ENCODE measurements at places on chromosomes 1 and 21. TPM values are rescaled to one million over a fixed set of nuclear protein-coding genes. Genes with fewer than 3 reads are reported as not detected.

GRCh38 chr1:4327142-4327541 lies 327.3 kb upstream of the AJAP1 start:
- DNase-seq: no peak

- no peak for DNase-seq
These were observed 30.5 kb upstream of the MACF1 start for GRCh38 chr1:39173995-39174380.

INSRR gene
- total RNA-seq: not detected

- DNase-seq: no peak
These were observed 98.4 kb downstream of the MAGI3 start for GRCh38 chr1:113488576-113489177.

C4BPB gene
- 6.6 TPM for total RNA-seq

- no peak for DNase-seq
These were observed 293.8 kb downstream of the TTLL7 start for GRCh38 chr1:83705091-83705490.

DNA sequence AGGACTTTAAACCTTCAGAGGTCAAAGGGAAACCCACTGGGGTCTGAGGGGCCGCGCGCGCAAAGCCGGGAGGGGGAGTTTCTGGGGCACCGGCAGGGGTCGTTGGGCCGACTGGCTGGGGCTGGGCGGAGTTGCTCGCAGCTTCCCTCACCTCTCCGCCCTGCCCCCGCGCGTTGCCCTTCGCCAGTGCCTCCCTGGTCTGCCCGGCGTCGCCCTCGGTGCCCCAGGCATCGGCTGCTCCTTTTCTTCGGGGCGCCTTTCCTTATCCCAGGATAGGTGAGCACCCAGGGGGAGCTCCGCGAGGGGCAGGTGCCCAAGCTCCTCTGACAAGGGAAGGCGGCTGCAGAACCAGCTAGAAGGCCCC lies 390 bp upstream of the NGF start:
- peak; percentile 64 for DNase-seq

DNA sequence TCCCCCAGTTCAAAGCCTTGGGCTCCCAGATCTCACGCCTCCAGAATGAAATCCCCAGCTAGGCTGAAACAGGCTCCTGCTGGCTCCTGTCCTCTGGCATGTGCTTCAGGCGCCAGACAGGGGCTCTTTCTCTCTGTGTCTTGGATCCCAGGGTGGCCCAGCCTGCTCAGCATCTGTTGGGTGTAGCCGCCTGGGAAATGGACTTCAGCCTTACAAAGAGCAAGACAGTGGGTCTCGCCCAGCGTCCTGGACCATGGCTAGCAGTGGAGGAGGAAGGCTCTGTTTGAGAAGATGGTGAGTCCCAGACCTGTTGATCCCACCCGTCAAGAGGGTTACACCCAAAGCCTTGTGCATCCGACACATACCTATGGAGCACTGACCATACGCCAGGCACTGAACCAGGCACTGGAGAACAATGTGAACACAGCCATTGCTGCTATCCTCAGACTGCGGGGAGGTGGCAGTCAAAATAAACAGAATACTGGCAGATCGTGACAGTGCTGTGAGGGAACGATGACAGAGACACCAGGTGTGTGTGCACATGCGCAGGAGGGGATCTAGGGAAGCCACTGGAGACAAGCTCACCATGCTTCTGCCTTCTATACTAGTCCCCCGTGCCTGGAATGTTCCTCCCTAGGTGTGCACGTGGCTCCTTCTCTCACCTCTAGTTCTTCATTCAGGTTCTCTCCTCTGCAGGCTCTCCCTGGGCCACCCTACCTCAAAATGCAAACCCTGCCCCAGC lies 93.0 kb upstream of the GCLM start:
- DNase-seq: no peak

SELP gene
- 61.5 TPM for total RNA-seq

DNA sequence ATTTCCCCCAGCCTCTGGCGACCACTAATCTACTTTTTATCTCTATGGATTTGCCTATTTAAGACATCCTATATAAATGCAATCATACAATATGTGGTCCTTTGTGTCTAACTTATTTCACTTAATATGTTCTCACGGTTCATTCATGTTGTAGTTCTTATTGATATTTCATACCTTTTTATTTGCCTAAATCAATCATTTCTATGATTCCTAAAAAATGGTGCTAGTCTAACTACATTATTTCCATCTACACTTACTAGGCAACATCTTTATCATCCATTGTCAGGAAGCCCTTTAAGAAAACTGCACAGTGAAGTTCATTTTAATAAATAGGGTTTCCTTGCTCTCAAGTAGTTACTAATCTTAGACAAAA lies 380 bp upstream of the FBXO28 start:
- no peak for DNase-seq

PDC gene
- total RNA-seq: not detected

DNA sequence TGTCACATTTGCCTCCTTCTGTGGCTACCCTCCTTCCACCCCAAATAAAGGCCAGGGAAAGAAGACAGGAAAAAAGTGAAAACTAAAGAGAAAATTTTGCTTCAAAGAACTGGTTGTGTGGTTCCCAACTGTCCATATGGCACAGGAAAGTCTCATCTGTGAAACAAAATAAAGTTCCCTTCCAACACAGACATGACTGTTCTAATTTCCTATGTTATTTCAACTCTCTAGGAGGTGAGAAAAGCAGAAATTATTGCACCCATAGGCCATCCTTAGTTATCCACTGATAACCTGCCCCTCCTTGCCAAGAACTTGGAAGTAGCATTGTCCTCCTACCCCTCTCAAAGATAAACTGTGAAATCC lies 8.1 kb upstream of the RAB29 start:
- no peak for DNase-seq

WDR47 gene
- 14.7 TPM for total RNA-seq

GRCh38 chr1:53087332-53088285 lies 25.6 kb downstream of the PODN start:
- DNase-seq: no peak

- DNase-seq: no peak
These were observed 31.7 kb downstream of the CTNNBIP1 start for GRCh38 chr1:9878404-9878803.

DNA sequence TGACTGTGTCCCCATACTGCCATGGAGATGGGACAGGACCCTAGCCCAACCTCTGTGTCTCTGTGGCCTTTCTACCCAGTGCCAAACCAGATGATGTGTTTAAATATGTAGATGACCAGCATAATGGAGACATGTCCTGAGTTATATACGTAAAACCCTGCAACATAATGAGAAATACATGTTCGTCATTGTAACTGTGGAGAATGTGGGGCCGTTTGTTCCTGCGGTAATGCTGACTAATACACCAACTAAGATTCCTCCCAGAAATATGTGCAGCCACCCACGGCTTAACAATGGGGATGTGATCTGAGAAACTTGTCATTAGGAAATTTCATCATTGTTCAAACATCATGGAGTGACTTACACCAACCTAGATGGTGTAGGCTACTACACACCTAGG lies 71.7 kb upstream of the SIM2 start:
- DNase-seq: no peak

- DNase-seq: no peak
These were observed 425.8 kb downstream of the DSCAM start for GRCh38 chr21:40421121-40421520.
